ENCODE measurements at places on chromosomes 12 and 14. TPM values are rescaled to one million over a fixed set of nuclear protein-coding genes. Genes with fewer than 3 reads are reported as not detected.

The TAS2R9 gene
- not detected for total RNA-seq

DNA sequence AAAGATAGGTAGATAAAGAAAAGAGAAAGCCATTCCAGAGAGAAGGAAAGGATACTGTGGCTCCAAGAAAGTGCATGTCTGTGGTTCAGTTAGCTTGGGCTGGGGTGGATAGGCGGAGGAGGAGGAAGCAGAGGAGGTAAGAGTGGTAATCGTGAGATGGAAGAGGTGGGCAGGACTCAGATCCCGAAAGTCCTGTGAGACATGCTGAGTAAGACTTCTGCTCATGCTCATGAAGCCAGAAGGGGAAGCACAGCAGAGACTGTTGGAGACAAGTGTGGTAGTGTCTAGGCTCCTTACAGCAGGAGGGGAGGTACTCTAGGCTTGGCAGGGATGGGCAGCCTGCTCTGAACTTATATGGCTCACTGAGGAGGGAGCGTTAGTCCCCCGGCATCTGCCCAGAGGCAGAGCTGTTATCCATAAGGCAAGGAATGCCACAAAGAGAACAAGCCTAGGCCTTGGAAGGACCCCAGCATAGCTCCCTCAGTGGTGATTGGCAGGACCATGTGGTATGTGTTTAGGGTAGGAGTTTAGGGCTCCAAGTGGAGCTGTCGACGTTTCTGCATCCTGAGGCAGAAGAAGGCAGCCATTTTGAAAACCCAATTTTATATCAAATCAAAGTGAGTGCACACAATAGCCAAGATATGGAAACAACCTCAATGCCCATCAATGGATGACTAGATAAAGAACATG, 135.3 kb downstream of the SMOC1 start:
- no peak for DNase-seq
- H3K27me3 ChIP-seq = no peaks in the 10 kb centered on the region
- H3K4me1 ChIP-seq = peaks cover 7% of the 10 kb centered on the region

The AVPR1A gene
- total RNA-seq = 0.04 TPM

The MYF5 gene
- total RNA-seq = not detected

The GEMIN2 gene
- 65.3 TPM for total RNA-seq

DNA sequence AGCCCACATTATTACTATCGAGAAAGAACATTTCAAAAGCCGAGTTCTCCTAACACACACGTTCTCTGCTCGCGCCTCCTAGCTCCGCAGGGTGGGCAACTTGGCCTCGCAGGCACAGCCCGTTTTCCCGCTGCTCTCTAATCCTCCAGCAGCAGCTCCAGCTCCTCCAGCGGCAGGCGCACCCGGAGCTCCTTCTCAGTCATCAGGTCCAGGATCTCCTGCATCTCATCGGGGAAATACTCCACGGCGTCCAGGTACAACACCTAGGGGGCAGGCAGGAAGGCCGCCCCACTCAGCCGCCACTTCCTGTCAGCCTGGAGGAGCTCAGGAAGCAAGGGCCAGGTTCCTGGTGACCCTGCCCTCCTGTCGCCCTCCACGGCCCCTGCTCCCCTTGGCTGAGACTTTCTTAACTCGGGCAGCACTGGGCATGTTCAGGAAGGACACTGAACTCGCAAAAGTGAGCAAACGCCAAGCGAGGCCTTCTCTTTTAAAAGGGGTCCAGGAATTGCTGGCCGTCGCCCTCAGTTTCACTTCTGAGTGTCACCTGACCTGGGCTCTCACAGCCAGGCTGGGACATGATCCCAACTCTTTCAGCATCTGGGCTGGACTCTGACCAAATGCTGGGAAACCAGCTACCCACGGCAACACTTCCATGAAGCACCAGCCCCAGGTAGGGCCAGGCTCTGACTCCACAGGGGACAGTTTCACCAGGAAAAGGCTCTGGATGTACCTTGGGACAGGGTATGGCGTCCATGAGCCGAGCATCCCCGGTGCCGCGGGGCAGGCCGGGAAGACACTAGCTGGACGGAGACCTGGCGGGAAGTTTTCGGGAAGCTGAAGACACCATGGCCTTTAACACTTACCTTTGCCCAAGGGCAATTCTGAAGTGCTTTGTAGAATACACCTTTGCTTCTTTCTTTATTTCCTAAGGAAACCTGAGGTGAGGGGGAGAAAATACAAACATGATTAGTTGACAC, 22.1 kb downstream of the PSMC1 start:
- no peak for DNase-seq
- H3K27ac ChIP-seq = no peak overlapping the region
- H3K36me3 ChIP-seq = no peaks in the 10 kb centered on the region
- H3K4me1 ChIP-seq = no peaks in the 10 kb centered on the region
- H3K27me3 ChIP-seq = no peaks in the 10 kb centered on the region
- H3K4me3 ChIP-seq = no peak overlapping the region

DNA sequence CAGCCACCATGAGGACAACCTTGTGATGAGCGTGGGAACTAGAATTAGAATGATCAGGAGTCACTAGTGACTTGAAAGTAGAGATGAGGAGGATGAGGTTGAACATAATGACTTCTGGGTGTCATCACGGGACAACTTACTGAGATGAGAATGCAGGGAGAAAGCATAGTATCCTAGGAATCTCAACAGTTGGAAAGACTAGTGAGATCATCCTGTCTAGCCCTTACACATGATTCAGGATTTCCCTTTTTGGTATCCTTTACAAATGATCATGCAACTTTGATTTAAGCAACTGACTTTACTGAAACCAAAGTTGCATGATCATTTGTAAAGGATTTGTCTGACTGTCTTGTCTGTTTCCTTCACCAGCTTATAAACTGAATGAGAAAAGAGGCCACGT, 51.8 kb upstream of the HIF1A start:
- H3K27me3 ChIP-seq = no peaks in the 10 kb centered on the region
- no peak overlapping the region for H3K27ac ChIP-seq
- no peaks in the 10 kb centered on the region for H3K36me3 ChIP-seq
- H3K4me3 ChIP-seq = no peak overlapping the region
- peaks cover 15% of the 10 kb centered on the region for H3K4me1 ChIP-seq

DNA sequence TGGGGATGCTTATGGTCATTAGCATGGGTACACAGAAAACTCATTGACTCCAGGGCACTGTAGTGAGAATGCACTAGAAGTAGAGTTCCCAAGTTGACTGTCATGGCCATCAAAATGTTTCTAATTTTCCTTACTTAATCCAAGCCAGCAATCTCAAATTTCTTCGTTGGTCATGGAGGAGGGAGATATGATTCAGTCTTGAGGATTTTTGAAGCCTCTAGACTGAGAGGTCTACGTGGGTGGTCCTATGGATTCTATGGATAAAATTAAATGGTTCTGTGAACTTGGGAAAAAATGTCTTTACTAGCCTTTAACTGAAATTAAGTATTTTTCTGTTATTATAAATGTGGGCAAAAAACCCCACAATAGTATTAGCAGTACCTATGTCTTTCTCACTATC, 508.5 kb downstream of the FUT8 start:
- peaks cover under 1% of the 10 kb centered on the region for H3K4me1 ChIP-seq
- H3K27me3 ChIP-seq = no peaks in the 10 kb centered on the region
- H3K27ac ChIP-seq = no peak overlapping the region
- H3K36me3 ChIP-seq = no peaks in the 10 kb centered on the region

- no peaks in the 10 kb centered on the region for H3K27me3 ChIP-seq
- no peak overlapping the region for H3K4me3 ChIP-seq
- no peak overlapping the region for H3K27ac ChIP-seq
- no peaks in the 10 kb centered on the region for H3K36me3 ChIP-seq
- H3K4me1 ChIP-seq = peaks cover 4% of the 10 kb centered on the region
These were observed 68.2 kb downstream of the PLEKHG7 start for GRCh38 chr12:92771001-92771400.

DNA sequence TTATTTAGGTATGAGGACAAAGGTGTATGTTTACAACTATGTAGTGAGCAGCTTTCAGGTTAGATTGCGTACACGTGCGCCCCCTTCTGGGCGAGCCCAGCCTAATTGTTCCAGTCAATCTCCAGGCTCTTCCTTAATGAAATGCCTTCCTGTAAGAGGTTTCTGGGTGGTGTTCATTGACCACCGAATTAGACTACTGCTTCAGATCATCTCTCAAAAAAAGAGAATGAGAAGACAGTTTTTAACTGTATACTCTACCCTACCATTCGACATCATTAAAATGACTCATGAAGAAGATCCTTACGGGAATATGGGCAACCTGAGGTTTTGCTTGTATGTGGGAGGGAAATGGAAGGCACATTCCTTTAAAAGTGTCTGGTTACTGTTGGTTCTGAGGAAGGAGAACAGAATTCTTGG, 2.1 kb downstream of the LUM start:
- no peaks in the 10 kb centered on the region for H3K36me3 ChIP-seq
- peak; percentile 77 for DNase-seq
- no peaks in the 10 kb centered on the region for H3K27me3 ChIP-seq
- no peaks in the 10 kb centered on the region for H3K4me1 ChIP-seq
- H3K27ac ChIP-seq = no peak overlapping the region

The ARG2 gene
- total RNA-seq = 92.4 TPM

The VWF gene
- total RNA-seq = 8.0 TPM

GRCh38 chr14:96098309-96098998, 59.3 kb downstream of the C14orf132 start:
- H3K27me3 ChIP-seq = no peaks in the 10 kb centered on the region
- no peak overlapping the region for H3K4me3 ChIP-seq
- peaks cover 8% of the 10 kb centered on the region for H3K4me1 ChIP-seq
- DNase-seq = peak; percentile 85
- no peak overlapping the region for H3K27ac ChIP-seq
- no peaks in the 10 kb centered on the region for H3K36me3 ChIP-seq

- H3K27me3 ChIP-seq = no peaks in the 10 kb centered on the region
- no peak overlapping the region for H3K27ac ChIP-seq
- H3K4me3 ChIP-seq = no peak overlapping the region
- H3K4me1 ChIP-seq = peaks cover 10% of the 10 kb centered on the region
These were observed 213.4 kb downstream of the CCER1 start for GRCh38 chr12:90741611-90742010.

DNA sequence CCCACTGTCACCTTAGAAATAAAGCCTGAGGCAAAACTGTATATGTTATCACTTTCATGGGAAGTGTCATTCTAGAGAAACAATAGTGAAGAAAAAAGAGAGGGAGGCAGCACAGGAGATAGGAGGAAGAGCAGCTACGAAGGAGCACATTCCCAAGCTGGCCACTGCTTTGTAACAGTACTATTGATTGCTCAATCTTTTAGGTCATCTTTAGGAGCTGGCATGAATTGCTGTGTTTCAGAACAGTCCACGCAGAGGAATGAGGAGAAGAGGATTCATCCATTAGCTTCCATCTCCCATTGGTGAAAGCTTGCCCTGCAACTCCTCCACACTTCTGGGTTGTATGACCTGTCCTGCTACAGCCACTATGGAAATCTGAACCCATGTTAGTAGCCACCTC, 372.5 kb upstream of the DDHD1 start:
- no peaks in the 10 kb centered on the region for H3K36me3 ChIP-seq
- no peak for DNase-seq
- H3K27me3 ChIP-seq = no peaks in the 10 kb centered on the region
- H3K4me1 ChIP-seq = peaks cover 14% of the 10 kb centered on the region
- no peak overlapping the region for H3K4me3 ChIP-seq

GRCh38 chr12:34347367-34347766, 325.1 kb downstream of the ALG10 start:
- H3K4me1 ChIP-seq = no peaks in the 10 kb centered on the region
- no peak overlapping the region for H3K4me3 ChIP-seq
- no peak for DNase-seq
- no peak overlapping the region for H3K27ac ChIP-seq

The SLC17A8 gene
- total RNA-seq = not detected

DNA sequence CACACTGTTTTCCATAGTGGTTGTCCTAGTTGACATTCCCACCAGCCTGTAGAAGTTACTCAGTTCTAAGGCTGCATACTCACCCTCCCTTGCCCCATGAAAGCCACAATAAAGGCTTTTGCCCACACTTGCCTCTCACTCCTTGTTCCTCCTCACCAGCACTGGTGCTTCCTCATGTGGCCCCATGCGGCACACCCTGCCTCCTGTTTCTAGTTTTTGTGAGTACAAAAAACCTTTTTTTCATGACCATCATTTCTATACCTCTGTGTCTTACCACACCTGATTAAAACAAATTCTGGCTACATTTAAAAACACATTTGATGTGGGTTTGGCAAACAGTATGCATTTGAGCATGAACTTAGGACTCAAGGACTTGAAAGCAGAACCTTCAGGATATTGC, 40.7 kb upstream of the RIN3 start:
- H3K4me1 ChIP-seq = no peaks in the 10 kb centered on the region
- no peaks in the 10 kb centered on the region for H3K27me3 ChIP-seq
- H3K36me3 ChIP-seq = no peaks in the 10 kb centered on the region

- H3K36me3 ChIP-seq = peaks cover 5% of the 10 kb centered on the region
- H3K27ac ChIP-seq = peak overlapping the region; percentile 43
- DNase-seq = no peak
- H3K4me3 ChIP-seq = no peak overlapping the region
- peaks cover 18% of the 10 kb centered on the region for H3K27me3 ChIP-seq
- peaks cover 47% of the 10 kb centered on the region for H3K4me1 ChIP-seq
These were observed 1.2 kb upstream of the LAG3 start for GRCh38 chr12:6771091-6771495.

DNA sequence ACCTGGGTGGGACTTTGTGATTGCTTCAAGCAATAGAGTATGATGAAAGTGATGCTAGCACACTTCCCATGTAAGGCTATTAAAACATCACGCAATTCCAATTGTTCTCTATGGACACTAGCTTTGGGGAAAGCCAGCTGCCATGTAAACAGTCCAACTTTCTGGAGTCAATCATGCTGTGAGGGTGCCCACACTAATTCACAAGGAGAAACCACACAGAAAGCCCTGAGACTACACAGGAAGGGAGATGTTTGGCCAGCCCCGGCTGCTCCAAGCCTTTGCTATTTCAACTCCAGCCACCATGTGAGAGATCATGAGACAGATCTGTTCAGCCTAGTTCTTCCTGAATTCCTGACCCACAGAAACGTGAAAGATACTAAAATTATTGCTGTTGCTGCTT, 96.3 kb downstream of the ST8SIA1 start:
- peaks cover 16% of the 10 kb centered on the region for H3K4me1 ChIP-seq
- DNase-seq = no peak
- no peak overlapping the region for H3K4me3 ChIP-seq

- H3K4me1 ChIP-seq = no peaks in the 10 kb centered on the region
- H3K27me3 ChIP-seq = no peaks in the 10 kb centered on the region
- no peaks in the 10 kb centered on the region for H3K36me3 ChIP-seq
- no peak for DNase-seq
- no peak overlapping the region for H3K27ac ChIP-seq
- H3K4me3 ChIP-seq = no peak overlapping the region
These were observed 11.2 kb downstream of the SPRING1 start for GRCh38 chr12:116726694-116727093.

Data from neural progenitor cell (in vitro differentiated cells).